ENCODE measurements at places on chromosomes 6 and 20. TPM values are rescaled to one million over a fixed set of nuclear protein-coding genes. Genes with fewer than 3 reads are reported as not detected.

The MPIG6B gene
- not detected for total RNA-seq

The RNF114 gene
- 67.6 TPM for total RNA-seq

DNA sequence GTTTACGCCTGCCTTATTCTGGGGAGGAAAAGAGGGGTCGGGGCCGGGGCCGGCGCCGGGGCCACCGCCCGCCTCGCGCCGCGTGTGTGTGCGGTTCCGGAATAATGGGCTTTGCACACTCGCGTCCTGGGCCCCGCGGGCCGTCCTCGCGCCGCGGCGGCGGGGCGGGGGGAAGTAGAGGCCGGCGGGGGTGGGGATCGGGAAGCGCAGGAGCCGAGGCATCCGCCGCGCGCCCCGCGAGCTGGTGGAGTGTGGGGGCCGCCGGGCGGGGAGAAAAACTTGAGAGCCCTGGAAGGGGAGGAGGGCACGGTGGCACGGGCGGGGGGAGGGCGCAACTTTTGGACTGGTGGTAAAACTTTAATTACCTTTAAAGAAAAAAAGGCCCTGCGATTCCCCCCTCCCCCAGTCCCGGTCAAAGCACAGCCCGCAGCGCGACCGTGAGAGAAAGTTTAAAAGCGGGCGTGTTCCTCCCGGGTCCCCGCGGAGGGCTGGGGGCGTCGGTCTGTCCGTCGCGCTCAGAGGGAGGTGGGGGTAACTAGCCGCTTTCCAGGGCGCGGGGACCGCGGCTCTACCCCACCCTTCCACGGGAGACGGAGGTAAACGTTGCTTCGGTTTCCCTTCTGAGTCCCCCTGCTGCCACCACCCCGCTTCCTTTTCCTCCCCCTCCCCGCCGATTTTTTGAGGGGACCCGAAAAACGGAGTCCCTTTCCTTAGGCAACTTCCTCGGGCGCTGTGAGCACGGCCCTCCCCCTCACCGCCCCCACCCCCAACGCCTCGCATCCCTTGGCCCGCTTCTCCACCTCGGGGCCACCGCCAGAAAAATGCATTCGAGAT lies 1.9 kb downstream of the L3MBTL3 start:
- peak; percentile 23 for DNase-seq
- H3K27me3 ChIP-seq = peaks cover 17% of the 10 kb centered on the region
- H3K27ac ChIP-seq = peak overlapping the region; percentile 91
- H3K36me3 ChIP-seq = peaks cover 11% of the 10 kb centered on the region
- H3K4me3 ChIP-seq = peak overlapping the region; percentile 93
- H3K4me1 ChIP-seq = peaks cover 8% of the 10 kb centered on the region

DNA sequence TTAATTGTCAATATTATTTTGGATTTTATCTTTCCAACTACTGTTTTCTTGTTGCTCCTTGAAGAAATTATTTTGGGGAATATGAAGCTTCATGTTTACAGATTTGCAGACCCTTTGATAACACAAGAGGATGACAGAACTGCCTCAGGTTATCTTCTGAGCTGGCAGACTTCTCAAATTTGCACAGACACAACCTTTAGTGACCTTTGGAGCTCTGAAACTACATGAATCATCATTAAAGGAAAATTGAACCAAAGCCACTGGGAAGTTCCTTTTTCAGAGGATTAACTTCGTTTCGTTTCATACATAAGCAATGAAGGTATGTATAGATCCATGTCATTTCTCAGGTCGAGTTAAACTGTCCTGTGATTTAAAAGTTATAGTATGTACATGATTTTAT lies 85.9 kb downstream of the FBXO5 start:
- H3K4me1 ChIP-seq = no peaks in the 10 kb centered on the region
- no peak overlapping the region for H3K4me3 ChIP-seq
- H3K36me3 ChIP-seq = no peaks in the 10 kb centered on the region
- no peak for DNase-seq
- no peak overlapping the region for H3K27ac ChIP-seq

DNA sequence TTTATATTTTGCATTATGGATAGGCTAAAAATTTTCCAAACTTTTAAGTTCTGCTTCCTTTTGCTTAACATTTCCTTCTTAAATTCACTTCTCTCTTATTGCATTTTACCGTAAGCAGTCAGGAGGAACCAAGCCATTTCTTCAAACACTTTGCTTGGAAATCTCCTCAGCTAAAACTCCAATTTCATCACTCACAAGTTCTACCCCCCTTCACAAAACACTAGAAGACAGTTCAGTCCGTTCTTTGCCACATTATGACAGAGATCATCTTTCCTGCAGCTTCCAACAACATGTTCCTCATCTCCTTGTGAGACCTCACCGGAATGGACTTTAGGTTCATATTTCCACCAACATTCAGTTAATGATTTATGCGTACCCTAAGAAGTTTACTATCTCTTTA lies 79.2 kb upstream of the LY86 start:
- peaks cover 77% of the 10 kb centered on the region for H3K27me3 ChIP-seq
- no peaks in the 10 kb centered on the region for H3K4me1 ChIP-seq
- DNase-seq = no peak
- no peak overlapping the region for H3K4me3 ChIP-seq

GRCh38 chr6:88572449-88573139 lies 390.8 kb downstream of the RNGTT start:
- no peak overlapping the region for H3K4me3 ChIP-seq
- no peak overlapping the region for H3K27ac ChIP-seq
- DNase-seq = no peak
- H3K4me1 ChIP-seq = no peaks in the 10 kb centered on the region
- H3K36me3 ChIP-seq = no peaks in the 10 kb centered on the region
- no peaks in the 10 kb centered on the region for H3K27me3 ChIP-seq

GRCh38 chr6:170212051-170212756 lies 78.7 kb downstream of the DLL1 start:
- no peak overlapping the region for H3K4me3 ChIP-seq
- no peaks in the 10 kb centered on the region for H3K27me3 ChIP-seq
- DNase-seq = peak; percentile 3
- no peaks in the 10 kb centered on the region for H3K36me3 ChIP-seq
